ENCODE measurements at places on chromosomes 16 and 17. TPM values are rescaled to one million over a fixed set of nuclear protein-coding genes. Genes with fewer than 3 reads are reported as not detected.

ATP6V0A1 gene
- total RNA-seq: 8.9 TPM

- no peak overlapping the region for H3K4me3 ChIP-seq
- no peak for DNase-seq
- H3K27me3 ChIP-seq: no peaks in the 10 kb centered on the region
- peaks cover 16% of the 10 kb centered on the region for H3K4me1 ChIP-seq
Observed at GRCh38 chr16:75590920-75591843, 25.0 kb downstream of the GABARAPL2 start.

ZSCAN10 gene
- total RNA-seq: 0.29 TPM

DNA sequence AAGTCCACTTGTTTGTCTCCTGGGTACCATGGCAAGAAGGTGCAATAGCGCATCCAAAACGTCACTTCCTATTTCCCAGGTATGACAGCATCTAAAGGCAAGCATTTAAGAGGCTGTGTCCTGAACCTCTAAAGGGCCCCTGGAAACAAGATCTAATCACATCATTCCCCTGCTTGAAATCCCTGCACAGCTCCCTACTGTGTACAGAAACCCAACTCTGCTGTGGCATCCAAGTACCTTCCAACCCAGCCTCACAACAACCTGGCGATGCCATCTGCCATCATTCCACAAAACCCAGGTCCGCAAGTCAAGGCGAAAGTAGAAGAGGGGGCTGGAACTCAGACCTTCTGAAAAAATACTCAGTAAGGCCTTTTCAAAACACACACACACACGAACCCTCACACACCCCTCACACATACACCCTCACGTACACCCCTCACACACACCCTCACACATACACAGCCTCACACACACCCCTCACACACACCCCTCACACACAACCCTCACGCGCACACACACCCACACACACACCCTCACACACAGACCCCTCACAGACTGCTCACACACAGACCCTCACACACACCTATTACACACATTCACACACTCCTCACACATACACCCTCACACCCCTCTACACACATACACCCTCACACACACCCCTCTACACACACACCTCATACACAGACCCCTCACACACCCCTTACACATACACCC is 24.5 kb downstream of the C17orf67 start:
- no peak overlapping the region for H3K27ac ChIP-seq
- no peak for DNase-seq
- H3K4me3 ChIP-seq: no peak overlapping the region
- H3K27me3 ChIP-seq: peaks cover 2% of the 10 kb centered on the region
- H3K36me3 ChIP-seq: no peaks in the 10 kb centered on the region

GRCh38 chr17:43916385-43916784 is 9.0 kb upstream of the MPP2 start:
- H3K36me3 ChIP-seq: no peaks in the 10 kb centered on the region
- H3K27me3 ChIP-seq: peaks cover 3% of the 10 kb centered on the region
- H3K4me3 ChIP-seq: no peak overlapping the region
- H3K27ac ChIP-seq: no peak overlapping the region
- peaks cover 20% of the 10 kb centered on the region for H3K4me1 ChIP-seq

- H3K27ac ChIP-seq: no peak overlapping the region
- no peak for DNase-seq
- no peak overlapping the region for H3K4me3 ChIP-seq
- peaks cover 6% of the 10 kb centered on the region for H3K36me3 ChIP-seq
Observed at GRCh38 chr16:57194512-57194911, 8.4 kb downstream of the RSPRY1 start.

DNA sequence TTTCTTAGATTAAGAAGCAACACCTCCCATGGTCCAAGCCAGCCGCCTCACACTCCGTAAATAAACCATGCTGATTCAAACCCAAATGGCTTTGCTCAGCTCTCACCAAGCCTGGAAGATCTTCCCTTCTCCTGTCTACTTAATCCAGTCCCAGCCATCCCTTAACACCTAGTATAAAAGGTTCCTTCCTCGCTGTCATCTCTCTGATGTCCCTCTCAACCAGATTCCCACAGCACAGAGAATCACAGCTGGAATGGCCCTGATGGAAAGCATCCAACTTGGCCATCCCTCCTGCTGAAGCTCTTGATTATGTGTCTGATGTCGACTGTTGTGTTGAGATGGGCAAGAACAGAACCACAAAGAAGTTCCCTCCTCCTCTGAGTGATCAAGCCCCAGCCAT is 50.6 kb upstream of the ADCY9 start:
- H3K27me3 ChIP-seq: no peaks in the 10 kb centered on the region
- no peak overlapping the region for H3K27ac ChIP-seq
- no peaks in the 10 kb centered on the region for H3K36me3 ChIP-seq
- peaks cover 6% of the 10 kb centered on the region for H3K4me1 ChIP-seq

- no peak overlapping the region for H3K4me3 ChIP-seq
- H3K36me3 ChIP-seq: no peaks in the 10 kb centered on the region
- H3K4me1 ChIP-seq: no peaks in the 10 kb centered on the region
- peaks cover 23% of the 10 kb centered on the region for H3K27me3 ChIP-seq
- H3K27ac ChIP-seq: no peak overlapping the region
- DNase-seq: no peak
Observed at GRCh38 chr16:67349172-67349571, 22.6 kb downstream of the LRRC36 start.

DNA sequence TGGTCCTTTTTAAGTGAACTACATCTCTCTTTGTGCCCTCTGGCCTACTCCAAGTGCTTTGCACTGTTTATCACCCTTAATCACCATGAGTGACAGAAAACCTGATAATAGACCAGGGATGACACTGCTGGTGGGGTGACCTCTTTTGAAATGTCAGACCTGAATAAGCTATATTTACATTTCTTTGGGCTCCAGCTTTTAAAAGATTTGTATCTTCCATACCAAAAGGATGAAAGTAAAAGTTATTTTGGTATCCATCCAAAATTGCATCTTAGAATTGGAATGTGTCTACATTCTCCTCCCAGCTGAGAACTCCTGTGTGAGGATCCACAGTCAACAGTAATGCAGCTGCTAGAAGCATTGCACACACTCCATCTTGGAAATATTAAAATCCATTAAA is 370.0 kb downstream of the CDH11 start:
- no peak overlapping the region for H3K27ac ChIP-seq
- no peaks in the 10 kb centered on the region for H3K36me3 ChIP-seq
- no peaks in the 10 kb centered on the region for H3K27me3 ChIP-seq
- H3K4me3 ChIP-seq: no peak overlapping the region

GRCh38 chr17:42530952-42531454 is 5.0 kb upstream of the NAGLU start:
- H3K4me3 ChIP-seq: peak overlapping the region; percentile 73
- H3K4me1 ChIP-seq: peaks cover 47% of the 10 kb centered on the region
- peaks cover 5% of the 10 kb centered on the region for H3K27me3 ChIP-seq
- no peak for DNase-seq

GRIN2A gene
- total RNA-seq: not detected

C16orf92 gene
- not detected for total RNA-seq

DNA sequence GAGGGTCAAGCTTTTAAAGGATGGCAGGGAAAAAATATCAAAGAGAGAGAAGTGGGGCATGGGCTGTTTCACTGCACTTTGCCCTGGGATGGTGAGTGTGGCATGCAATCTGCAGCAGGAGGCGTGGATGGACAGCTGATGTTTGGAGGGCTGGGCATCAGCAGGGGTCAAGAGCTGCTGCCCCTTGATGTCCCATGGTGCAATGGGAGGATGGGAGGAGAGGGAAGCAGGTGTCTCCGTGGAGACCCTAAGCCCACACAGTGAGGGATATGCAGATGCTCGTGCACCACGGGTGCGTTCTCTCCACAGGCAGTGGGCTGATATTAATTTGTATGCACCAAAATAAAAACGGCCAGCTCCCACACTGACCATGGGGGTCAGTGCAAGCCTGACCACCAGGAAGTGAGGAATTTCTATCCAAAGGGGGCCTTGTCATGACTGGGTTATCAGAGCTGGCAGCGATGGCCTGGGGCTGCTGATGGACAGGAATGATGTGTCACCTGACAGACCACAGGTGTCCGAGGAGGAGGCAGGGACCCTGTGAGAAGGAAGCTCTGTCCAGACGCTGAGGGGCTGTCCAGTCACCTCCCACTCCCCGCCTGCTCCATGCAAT is 183.6 kb downstream of the IRF8 start:
- H3K4me1 ChIP-seq: peaks cover 19% of the 10 kb centered on the region
- no peak overlapping the region for H3K27ac ChIP-seq
- H3K4me3 ChIP-seq: no peak overlapping the region
- H3K36me3 ChIP-seq: no peaks in the 10 kb centered on the region
- peaks cover 9% of the 10 kb centered on the region for H3K27me3 ChIP-seq

DNA sequence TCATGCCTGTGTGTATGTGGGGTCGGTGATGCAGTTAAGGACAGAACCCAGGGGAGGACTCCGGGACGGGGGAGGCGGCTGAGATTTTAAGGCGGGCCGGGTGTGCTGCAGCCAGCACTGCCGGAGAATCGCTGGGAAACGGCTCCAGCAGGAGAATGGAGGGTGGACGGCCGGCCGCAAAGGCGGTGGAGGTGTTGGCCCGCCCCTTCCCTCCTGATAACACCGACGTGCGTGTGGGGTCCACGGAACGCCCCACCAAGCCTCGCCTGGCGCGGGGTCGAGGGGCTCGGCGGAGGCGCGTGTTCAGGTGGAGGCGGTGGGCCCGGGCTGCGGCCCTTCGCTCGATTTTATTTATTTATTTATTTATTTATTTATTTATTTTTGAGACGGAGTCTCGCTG is 633 bp downstream of the ZNF843 start:
- no peaks in the 10 kb centered on the region for H3K36me3 ChIP-seq
- H3K4me3 ChIP-seq: peak overlapping the region; percentile 71
- peaks cover 19% of the 10 kb centered on the region for H3K4me1 ChIP-seq
- peaks cover 1% of the 10 kb centered on the region for H3K27me3 ChIP-seq
- H3K27ac ChIP-seq: no peak overlapping the region
- DNase-seq: no peak

GRCh38 chr17:76369804-76370203 is 14.6 kb upstream of the SPHK1 start:
- H3K36me3 ChIP-seq: no peaks in the 10 kb centered on the region
- no peak for DNase-seq
- H3K4me3 ChIP-seq: no peak overlapping the region
- H3K27ac ChIP-seq: no peak overlapping the region
